ENCODE measurements at places on chromosomes 4 and X.
A peak's percentile ranks its signal among the peaks of the same experiment; 100 is the strongest.

GRCh38 chr4:176671532-176671931 lies 121.2 kb downstream of the VEGFC start:
- no peak for DNase-seq

DNA sequence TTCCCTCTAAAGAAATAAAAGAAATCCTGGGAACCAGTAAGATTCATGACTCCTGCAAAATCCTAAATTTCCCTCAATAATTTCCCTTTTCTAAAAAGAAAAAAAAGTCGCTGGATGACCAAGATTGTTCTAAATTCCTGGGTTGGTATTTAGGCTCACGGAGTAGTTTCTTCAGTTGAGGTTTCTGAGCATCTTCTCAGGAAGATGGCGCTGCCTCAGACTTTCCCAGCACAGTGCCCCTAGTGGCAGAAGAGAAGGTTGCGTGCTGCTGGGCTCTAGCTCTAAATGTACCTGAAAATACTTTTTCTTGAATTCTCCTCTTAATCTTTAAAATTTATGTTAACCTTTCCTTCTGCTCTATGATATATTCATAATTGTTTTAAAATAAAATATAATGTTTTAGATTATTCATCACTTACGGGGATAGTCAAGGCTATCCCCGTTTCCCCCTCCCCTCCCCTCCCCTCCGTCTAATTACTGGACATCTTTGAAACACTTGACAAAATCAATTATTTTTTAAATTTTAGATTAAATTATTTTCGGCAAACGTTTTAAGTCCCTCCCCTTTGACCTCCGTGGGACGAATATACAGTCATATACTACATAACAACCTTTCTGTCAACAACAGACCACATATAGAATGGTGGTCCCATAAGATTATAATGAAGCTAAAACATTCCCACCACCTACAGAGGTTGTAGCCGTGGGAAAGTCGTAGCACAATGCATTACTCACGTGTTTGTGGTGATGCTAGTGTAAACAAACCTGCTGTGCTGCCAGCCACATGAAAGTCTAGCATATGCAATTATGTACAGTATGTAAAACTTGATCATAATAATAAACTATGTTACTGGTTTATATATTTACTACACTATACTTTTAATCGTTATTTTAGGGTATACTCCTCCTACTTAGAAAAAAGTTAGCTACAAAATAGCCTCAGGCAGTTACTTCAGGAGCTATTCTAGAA lies 41.0 kb upstream of the GATB start:
- DNase-seq: peak; percentile 80

- no peak for DNase-seq
Observed at GRCh38 chr4:2096073-2096609, 37.0 kb downstream of the NAT8L start.

GRCh38 chr4:15893962-15894361 lies 44.6 kb downstream of the FGFBP1 start:
- DNase-seq: no peak

Measured in stimulated activated CD8-positive, alpha-beta memory T cell treated with anti-CD3 and anti-CD28 coated beads, Interleukin-4, amount 100 ng/mL, for 48 hours (primary cell).